ENCODE measurements at places on chromosomes 7 and 10. TPM values are rescaled to one million over a fixed set of nuclear protein-coding genes. Genes with fewer than 3 reads are reported as not detected.

TAS2R3 gene
- 3.1 TPM for total RNA-seq

SUPV3L1 gene
- total RNA-seq, result 38.3 TPM

GRCh38 chr10:60816628-60817397, 38.5 kb downstream of the CDK1 start:
- H3K27me3 ChIP-seq, result peaks cover 2% of the 10 kb centered on the region
- no peaks in the 10 kb centered on the region for H3K36me3 ChIP-seq
- H3K27ac ChIP-seq, result no peak overlapping the region
- no peak for DNase-seq
- H3K4me1 ChIP-seq, result no peaks in the 10 kb centered on the region

DNA sequence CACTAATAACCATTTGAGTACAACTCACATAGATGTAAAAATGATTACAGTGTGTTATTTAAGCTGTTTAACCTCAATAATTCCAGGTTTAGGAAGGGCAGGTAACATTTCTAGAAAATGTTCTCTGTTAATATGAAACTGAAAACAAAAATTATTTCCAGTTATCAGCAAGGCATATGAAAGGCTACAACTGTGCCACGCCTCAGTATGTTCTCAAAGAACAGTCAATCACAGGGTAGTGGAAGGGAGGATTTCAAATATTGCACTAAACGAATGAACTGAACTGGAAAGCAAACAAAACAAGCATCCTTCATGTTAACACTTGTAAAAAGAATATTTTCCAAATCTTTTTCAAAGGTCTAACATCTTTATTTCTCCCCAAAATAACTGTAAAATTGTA, 31.3 kb downstream of the ARHGAP19 start:
- no peak overlapping the region for H3K27ac ChIP-seq
- H3K4me3 ChIP-seq, result no peak overlapping the region
- H3K4me1 ChIP-seq, result no peaks in the 10 kb centered on the region

GRCh38 chr7:84247591-84247990, 53.0 kb upstream of the SEMA3A start:
- no peaks in the 10 kb centered on the region for H3K4me1 ChIP-seq
- H3K4me3 ChIP-seq, result no peak overlapping the region
- H3K27ac ChIP-seq, result no peak overlapping the region
- no peaks in the 10 kb centered on the region for H3K36me3 ChIP-seq
- H3K27me3 ChIP-seq, result no peaks in the 10 kb centered on the region

DNA sequence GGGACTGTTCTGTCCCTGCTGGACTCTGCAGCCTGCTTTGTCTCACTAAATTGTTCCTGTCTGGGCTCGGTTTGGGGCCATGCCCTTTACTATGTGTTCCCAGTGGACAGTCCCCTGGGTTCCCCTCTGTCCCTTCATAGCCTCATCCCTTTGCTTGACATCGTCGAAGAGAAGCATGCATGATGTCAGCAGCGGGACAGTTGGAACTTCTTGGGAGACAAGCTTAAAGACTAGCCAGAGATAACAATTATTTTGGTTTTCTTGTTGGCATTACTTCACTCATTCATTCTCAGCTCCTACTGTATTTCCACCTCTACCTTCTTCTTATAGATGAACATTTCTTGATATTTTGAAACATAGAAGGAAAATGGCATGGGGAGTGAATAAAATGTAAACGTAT, 2.7 kb downstream of the EPHB6 start:
- no peak overlapping the region for H3K27ac ChIP-seq
- H3K27me3 ChIP-seq, result peaks cover 9% of the 10 kb centered on the region
- no peak overlapping the region for H3K4me3 ChIP-seq
- peaks cover 8% of the 10 kb centered on the region for H3K4me1 ChIP-seq
- H3K36me3 ChIP-seq, result no peaks in the 10 kb centered on the region

GRCh38 chr10:815338-816090, 116.0 kb downstream of the LARP4B start:
- H3K36me3 ChIP-seq, result peaks cover 30% of the 10 kb centered on the region
- H3K27me3 ChIP-seq, result no peaks in the 10 kb centered on the region
- H3K27ac ChIP-seq, result no peak overlapping the region
- no peaks in the 10 kb centered on the region for H3K4me1 ChIP-seq
- no peak overlapping the region for H3K4me3 ChIP-seq

Data from activated naive CD8-positive, alpha-beta T cell treated with anti-CD3 and anti-CD28 coated beads, Interleukin-2, amount 10 ng/mL, durations not matched to agents 7 days and 5 days (primary cell).